ENCODE measurements at places on chromosomes 11 and 22.

GRCh38 chr11:13073119-13073981, 64.2 kb downstream of the RASSF10 start:
- DNase-seq, result no peak

- no peak for DNase-seq
These were observed 3.6 kb upstream of the ROBO3 start for GRCh38 chr11:124861670-124862069.

DNA sequence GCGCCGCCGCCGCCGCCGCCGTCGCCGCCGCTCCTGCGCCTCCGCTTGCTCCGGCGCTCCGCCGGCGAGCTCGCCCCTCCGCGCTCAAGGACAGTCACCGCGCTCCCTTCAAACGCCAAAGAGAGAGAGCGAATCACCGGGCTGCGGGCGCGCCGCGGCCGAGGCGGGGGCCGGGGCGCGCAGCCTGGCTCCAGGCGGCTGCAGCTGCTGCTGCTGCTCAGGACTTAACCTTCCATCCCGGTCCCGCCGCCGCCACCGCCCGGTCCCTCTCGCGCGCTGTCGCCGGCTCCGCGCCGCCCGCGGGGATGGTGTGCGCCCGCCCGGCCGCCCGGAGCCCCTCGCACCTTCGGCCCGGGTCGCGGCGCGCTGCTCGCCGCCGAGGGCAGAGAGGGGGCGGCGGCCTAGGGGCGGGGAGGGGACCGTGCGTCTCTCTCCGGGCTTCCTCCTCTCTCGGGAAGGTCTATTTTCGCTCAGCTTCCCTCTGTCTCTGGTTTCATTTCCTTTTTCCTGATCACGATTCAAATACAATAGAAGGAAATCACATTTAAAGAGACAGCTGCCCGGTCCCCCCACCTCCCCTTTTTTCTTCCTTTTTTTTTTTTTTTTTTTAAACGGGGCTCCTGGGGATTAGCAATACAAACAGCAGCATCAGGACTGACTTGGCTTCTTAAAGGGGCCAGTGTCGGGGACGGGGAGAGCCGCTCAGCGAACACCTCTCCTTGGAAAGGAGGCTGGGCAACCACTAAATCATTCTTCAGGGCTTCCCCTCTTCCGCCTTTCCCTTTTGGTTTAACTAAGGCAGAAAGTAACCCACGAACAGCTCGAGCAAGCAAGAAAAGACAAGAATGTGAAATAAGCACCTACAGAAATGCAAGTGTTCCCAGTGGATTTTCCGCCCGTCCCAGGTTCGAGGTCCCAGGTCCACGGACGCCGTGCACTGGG, 22.1 kb downstream of the LMO2 start:
- DNase-seq, result no peak

- DNase-seq, result no peak
These were observed 61.9 kb downstream of the MUC15 start for GRCh38 chr11:26510164-26510563.

GRCh38 chr11:118338637-118339061, 3.9 kb downstream of the CD3D start:
- DNase-seq, result peak; percentile 98

GRCh38 chr11:84724256-84724655, 902.9 kb downstream of the DLG2 start:
- no peak for DNase-seq

GRCh38 chr22:46309526-46310085, 12.9 kb downstream of the GTSE1 start:
- no peak for DNase-seq

- DNase-seq, result no peak
These were observed 38.0 kb upstream of the PICALM start for GRCh38 chr11:86106916-86107315.

- no peak for DNase-seq
These were observed 699.0 kb upstream of the LUZP2 start for GRCh38 chr11:23797624-23798419.

- DNase-seq, result no peak
These were observed 76.7 kb downstream of the SVIP start for GRCh38 chr11:22752908-22753310.

GRCh38 chr22:50009251-50009650, 3.3 kb downstream of the IL17REL start:
- DNase-seq, result no peak

GRCh38 chr11:131295986-131296385, 74.4 kb upstream of the NTM start:
- no peak for DNase-seq

- no peak for DNase-seq
These were observed 7.6 kb downstream of the TP53I11 start for GRCh38 chr11:44943118-44943517.

DNA sequence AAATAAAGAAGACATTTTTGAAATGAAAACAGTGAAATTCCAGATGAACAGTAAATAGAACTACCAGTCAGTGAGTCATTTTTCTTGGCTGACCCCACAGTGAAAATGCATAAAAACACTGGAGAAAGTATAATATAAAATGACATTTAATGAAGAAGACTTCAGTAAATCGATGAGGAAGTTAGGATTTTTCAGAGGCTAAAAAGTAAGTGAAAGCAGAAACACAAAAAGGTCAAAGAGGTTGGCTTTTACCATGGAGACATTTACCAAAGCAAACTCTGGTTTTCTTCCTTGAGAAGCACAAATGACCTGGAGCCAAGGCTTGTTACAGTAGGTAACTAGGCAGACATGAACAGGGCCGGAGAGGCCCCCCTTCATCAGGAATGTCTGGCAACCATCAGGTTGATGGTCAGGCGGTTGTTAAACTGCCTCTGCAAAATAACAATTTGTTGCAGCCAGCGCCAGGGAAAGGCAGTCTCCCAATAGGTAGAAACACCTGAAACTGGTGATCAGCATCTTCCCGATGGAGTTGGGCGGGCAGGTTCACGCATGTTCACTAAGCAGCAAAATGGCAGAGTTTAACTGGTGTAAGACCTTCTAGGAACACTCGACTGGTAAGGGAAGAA, 16.7 kb upstream of the TMEM123 start:
- no peak for DNase-seq

DNA sequence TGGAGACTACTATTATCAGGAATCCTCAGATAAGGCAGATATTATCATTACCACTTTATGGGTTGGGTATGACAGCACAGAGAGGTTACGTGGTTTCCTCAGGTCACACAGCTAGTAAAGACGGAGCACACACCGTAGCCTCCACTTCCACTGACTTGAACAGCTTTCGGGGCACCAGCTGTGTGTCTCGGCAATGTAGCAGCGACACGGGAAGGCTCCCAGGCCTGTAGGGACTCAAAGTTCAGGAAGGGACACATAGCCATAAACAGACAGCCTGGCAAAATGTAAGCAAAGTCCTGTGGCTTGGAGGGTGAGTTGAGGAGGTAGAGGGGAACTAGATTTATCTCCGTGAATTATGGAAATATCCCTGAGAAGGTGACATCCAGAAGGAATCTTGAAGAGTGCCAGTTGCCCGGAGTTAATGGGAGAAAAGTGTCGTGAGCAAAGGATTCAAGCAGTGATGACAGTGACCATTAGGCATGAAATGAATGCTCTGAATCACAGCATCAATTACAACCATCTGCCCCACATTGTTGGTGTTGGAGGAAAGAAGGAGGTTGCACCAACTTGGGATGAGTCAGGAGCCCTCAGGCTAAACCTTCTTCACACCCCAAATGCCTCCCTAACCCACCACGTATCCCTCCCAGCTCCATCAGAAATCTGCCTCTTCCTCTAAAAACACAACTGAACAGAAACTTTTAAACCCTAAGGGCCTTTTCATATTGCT, 106.7 kb upstream of the ASPHD2 start:
- no peak for DNase-seq

DNA sequence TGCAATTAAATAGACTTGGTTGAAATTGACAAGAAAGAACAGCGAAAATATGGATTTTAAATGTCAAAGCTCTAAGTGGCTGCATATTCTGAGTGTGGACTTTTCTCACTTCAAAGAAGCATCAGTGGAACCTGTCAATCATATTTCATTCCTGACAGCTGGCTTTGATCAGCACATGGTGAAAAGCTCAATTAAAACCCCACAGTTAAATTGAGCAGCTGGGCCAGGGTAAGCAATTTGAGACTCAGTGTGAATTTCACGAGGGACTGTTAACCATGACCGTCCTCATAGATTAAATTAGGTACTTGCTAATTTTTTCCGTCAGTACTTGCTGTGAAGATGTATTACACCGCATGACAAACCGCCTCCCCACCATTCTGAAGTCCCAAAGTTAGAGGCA, 11.0 kb upstream of the OR10D3 start:
- no peak for DNase-seq

DNA sequence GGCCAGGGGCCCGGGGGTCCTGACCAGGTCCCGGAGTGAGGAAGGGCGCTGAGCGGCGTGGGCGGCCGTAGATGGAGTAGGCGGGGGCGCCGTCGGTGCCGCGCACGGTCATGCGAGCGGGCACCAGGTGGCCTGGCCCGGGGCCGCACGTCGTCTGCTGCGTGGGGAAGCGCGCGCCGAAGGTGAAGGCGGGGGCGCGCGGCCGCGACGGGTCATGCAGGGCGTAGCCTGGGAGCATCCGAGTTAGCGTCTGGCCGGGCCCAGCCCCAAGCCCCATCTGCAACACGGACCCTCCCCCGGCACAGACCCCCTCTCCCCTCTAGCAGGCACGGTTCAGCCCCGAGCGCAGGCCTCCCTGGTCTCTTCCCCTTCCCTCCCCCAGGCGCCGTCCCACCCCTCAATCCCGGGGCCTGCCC, 1.7 kb upstream of the TYMP start:
- DNase-seq, result no peak

DNA sequence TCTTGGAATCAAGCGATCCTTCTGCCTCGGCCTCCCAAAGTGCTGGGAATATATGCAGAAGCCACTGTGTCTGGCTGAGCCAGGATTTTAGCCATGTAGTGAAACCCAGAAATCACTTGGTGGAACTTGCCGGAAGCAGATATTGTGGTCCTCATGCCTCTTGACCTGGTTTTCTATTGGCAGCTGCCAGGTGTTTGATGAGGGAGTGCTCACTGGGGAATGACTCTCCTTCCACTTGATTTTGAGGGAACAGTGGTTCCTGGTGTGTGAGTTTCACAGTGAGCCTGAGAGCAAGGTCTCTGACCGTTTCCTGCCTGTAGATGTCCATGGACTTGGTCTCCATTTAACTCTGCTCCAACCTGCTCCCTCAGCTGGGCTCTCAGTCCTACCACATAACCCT, 34.7 kb upstream of the ELF5 start:
- no peak for DNase-seq

GRCh38 chr11:8235925-8236324, 27.8 kb downstream of the LMO1 start:
- no peak for DNase-seq

DNA sequence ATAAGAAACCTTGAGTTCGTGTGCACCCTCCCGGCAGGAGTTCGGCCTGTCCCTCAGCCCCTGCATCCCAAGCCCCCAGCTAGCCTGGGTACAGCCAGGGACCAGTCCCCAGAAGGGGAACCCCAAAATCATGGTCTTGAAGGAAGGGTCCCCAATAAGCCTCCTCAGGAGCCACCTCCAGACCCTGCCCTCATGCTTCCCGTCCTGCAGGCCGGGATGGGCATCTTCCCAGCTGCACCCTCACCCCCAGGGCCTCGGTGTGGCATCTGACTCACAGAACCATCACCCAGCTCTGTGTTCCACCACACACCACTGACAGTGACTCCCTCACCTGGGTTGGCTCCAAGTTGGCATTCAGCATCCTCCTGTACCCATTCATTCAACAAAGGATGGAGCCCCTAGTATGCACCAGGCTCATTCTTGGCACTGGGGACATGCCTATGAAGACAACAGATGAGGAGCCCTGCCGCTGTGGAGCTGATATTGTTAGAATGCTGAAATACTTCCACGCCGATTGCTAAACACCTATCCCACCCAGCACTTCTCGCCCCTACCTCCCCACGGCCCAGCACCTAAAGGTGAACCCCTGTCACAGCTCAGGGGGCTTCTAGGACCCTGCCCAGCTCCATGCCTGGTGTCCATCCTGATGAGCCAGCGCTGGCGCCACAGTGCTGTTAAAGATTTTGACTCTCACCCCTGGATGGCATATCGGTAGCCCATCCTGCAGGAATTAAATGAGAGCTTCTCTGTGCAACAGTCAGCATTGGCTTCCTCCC, 77.8 kb downstream of the BUD13 start:
- DNase-seq, result no peak

- DNase-seq, result no peak
These were observed 25.1 kb upstream of the FBLN1 start for GRCh38 chr22:45477366-45478107.

DNA sequence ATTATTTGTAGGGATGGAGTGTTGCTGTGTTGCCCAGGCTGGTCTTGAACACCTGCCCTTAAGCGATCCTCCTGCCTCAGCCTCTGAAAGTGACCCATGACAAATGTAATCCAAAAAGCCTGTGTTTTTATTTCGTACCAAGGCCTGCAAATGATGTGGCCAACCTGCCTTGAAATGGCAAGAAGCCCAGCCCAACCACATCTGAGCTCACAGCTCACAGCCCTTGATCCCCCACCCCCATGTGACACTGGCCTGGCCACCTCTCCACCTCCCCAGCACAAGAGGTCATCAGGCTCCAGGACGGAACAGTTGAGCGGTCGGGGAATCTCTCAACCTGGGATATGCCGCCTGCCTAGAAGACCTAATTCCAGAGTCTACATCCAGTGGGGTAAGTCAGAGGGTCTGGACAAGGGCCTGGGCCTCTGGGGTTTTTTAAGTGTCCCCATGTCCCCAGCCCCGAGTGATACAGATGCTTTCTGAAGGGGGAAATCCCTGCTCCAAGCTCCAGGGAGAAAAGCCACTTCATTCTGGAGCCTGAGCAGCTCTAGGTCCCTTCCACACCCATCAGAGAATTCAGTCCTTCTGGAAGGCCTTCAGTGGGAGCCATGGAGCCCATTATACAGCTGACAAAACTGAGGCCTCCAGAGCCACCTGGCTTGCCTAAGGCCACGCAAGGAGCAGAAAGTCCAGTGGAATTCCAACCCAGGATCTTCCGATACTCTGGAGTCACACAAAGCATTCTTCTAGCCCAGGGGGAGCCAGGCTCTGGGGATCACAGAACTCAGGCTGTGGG, 70.7 kb downstream of the MN1 start:
- no peak for DNase-seq

DNA sequence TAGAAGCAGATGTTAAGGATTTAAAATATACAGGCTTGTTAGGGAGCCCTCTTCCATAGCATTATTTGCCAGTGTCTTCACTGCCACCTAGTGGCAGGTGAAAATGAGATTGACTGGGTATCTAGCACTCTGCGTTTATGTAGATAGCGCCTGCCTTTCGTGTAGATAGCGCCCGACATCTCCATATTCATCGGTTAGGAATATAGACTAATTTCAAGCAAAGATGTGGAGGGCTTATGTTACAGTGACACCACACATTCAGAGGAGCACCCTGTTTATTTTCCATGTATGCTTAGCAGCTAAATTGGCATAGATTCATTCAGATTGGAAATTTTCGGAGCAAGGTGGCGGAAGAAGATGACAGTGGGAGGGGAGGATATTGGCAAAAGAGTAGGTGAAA, 72.0 kb downstream of the SLC5A12 start:
- DNase-seq, result peak; percentile 14

All from thymus (tissue), 14 donors.